ENCODE measurements at places on chromosomes 6 and 20.
A peak's percentile ranks its signal among the peaks of the same experiment; 100 is the strongest.

DNA sequence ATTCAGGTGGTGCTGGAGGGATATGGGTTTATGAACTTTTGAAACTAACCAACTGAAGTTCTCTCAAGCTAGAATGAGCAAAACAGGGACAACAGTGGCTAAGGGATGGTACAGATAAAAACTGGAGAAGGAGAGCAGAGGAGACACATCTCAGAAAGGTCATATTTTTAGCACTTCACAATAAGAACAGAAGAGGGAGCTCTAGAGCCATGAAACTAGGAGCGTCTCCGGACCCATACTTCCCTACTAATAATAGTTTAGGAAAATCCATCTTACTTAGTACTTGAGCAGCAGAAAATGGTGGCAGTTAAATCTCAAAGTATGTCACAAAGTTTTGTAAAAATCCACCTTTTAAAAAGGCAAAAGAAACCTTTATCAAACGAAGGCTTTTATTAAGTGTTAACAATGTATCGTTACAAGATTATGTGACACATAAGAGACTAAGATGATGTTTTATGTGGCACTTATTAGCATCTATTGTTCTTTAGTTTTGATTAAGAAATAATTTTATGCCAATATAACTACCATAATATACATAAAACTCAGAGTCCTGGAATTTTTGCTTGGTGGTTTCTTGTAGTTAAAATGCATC lies 278.6 kb downstream of the TBC1D32 start:
- DNase-seq, result no peak

GRCh38 chr6:31640612-31641011 lies 11.8 kb downstream of the BAG6 start:
- DNase-seq, result no peak

- no peak for DNase-seq
Measured at GRCh38 chr6:22444330-22444729, 125.0 kb upstream of the HDGFL1 start.

DNA sequence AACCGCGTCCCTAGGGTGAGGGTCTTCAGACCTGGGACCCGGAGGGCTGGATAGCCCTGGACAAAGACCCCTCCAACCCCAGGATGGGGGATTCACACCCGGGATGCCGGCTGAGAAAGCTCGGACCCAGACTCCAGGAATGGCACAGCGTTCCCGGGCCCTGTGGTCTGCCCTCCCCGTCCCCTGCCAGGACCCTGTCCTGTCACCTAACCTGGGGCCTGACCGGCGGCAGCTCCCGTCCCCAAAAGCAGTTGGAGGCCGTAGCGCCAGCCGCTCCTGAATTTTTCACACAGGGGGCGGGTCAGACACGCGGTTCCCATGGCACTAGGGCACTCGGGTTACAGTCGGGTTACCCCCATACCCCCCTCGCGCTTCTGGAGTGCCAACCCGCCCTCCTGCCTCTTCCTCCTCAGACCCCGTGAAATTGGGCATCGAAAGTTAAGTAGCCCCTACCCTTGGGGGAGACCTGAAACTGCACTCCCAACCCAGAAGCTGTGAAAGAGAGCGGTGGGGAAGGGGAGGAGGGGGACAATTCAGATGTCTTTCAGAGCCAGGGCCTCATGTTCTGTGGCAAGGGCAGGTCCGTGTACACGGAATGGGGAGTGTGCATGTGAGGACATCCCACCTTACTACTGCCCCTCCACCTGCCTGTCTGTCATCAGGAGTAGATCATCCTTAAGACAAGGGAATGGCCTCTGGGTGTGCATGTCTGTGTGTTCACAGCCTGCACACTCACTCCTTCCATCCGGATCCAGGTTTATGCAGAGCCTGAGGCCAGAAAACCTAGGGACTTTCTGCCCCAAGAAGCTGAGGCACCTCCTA lies 595 bp downstream of the REM1 start:
- DNase-seq, result no peak

GRCh38 chr6:117607511-117607910 lies 5.2 kb upstream of the GOPC start:
- DNase-seq, result no peak

- DNase-seq, result no peak
Measured at GRCh38 chr6:10266061-10266460, 148.8 kb downstream of the TFAP2A start.

DNA sequence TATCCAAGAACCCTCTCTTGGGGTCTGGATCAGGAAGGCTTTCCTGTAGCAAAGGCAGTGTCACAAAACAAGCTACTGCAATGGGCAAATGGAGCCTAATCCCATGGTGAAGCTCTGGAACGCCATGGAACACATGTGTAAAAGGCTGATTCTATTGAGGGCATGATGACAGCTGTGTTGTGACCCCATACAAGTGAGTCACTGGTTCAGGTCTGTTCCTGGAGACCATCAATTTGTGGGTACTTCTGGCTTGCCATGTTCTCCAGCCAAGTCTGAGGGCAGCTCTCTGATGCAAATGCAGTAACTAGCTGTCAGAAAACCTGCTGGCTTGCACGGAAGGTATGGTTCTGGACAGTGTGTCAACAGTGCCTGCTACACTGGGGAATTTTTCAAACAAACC lies 33.3 kb upstream of the ECHDC1 start:
- no peak for DNase-seq

DNA sequence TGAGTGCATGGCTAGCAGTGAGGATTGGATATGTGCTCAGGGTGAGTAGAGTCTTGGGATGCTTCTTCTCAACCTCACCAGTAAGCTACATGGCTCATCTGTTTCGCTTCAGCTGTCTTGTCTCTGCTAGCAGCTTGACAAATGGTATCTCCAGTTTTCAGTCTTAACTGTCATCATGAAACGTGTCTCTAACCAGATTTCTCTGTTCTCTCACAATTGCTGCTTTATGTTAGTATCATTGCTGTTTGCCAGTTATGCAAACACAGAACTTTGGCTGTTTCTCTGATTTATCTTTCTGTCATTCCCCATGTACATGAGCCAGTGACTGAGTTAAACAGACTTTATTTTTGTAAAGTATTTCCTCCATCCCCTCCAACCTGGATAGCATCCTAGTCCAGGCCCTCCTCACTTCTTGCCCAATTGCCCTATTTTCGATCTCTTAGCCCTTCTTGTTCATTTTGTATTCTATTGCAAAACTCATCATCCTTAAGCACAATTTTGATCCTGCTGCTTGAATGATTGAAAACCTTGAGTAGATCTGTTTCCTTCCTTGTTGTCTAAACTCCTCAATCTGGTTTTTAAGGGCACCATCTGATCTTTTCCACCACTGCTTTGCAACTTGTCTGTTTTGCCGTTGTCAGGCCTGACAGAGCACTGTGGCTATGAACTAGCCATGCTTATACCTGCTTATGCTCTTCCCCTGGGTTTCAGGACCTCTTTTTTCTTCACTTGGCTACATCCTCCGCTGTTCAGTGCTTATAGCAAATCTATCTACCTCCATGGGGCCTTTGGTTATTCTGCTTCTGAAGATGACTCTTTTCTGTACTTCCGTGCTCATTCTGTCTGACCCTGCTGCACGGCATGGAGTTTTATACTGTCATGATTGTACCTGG lies 37.7 kb upstream of the ADIG start:
- DNase-seq, result no peak

GRCh38 chr6:6728169-6728941 lies 139.8 kb downstream of the LY86 start:
- no peak for DNase-seq

GRCh38 chr6:117396228-117396627 lies 29.5 kb downstream of the ROS1 start:
- DNase-seq, result no peak

DNA sequence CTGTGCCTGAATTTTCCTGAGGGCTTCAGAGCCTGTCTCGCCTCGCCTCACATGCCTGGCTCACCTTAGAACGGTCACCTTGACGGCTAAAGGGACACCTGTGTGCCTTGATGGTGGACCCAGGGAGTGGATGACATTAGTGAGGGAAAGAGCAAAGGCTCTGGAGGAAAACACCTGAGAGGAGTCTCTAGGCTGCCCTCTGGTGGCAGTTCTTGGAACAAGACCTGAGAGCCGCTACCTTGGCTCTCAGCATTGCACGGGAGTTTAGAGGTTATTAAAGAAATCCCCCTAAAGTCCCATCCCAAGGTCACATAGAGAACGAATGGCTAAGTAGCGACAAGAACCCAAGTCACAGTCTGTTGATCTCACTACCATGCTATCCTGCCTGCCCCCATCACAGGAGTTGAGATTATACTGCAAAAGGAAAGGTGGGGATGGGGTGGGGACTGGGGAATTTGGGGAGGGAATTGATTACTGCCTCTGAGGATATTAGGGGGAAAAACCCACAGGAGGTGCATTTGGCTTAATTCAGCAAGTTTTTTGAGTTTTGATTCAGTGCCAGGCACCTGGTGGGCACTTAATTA lies 7.9 kb upstream of the CDSN start:
- peak; percentile 62 for DNase-seq

GRCh38 chr6:69162811-69163210 lies 527.7 kb downstream of the ADGRB3 start:
- DNase-seq, result no peak

GRCh38 chr6:157962601-157963302 lies 18.9 kb upstream of the SYNJ2 start:
- no peak for DNase-seq

DNA sequence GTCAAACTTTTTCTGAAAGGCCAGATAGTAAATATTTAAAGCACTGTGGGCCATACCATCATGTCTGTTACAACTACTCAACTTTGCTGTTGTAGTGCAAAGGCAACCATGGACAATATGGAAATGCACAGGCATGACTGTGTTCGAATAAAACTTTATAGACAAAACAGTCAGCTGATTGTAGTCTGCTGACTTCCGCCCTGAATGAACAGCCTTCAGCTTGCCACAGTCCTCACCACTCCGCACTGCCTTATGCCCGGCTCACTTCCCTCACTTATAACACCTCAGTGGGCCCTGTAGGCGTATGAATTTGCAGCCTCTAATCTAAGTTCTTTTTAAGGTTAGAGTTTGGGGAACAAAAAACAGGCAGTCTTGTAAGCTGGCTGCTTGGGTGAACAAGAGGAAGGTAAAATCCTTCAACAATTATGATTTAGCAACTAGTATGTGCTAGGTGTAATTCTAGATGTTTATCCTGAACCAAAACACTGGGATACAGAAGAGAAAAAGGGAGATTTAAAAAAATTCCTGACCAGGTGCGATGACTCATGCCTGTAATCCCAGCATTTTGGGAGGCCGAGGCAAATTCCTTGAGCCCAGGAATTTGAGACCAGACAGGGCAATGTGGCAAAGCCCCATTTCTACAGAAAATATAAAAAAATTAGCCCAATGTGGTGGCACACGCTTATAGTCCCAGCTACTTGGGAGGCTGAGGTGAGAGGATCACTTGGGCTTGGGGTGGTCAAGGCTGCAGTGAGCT lies 6.8 kb upstream of the SLC2A10 start:
- DNase-seq, result no peak

- DNase-seq, result no peak
Measured at GRCh38 chr6:25606151-25606550, 45.9 kb upstream of the SCGN start.

DNA sequence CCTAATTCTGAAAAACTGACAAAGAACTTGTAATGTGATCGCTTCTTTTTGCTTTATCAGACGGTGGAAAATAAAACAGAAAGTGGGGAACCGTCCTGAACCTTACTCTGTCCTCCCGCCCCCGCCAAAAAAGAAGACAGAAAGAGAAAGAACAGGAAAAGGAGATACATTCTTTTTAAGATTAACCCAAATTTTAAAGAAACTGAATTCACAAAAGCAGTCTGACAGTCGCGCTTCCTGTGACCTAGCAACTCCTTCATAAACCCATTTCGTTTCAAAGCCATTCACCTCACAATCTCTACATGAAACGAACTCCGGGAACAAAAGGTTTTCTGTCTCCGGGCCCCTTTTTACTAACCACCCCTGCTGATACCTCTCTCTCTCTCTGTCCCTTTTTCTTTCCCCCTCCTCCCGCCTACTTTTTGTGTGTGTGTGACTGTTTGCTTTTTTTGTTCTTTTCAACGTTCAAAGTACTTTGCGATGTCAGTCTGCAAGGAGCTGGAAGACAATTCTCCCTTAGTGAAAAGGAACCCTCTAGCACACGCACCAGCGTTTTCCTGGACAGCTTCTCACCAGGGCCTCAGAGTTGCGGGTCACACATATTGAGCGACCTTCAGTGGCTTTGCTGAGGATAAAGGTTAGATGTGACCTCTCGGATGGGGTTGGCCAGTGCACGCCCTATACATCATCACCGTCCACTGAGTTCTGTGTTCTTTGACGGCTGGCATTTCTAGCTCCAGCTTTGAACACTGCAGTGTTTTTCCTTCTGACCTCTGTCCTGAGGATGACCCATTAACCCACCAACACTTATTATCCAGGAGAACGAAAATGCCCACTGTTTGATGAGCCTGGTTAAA lies 530 bp upstream of the NEDD9 start:
- DNase-seq, result no peak

GRCh38 chr20:36642136-36642535 lies 3.9 kb downstream of the SLA2 start:
- no peak for DNase-seq

DNA sequence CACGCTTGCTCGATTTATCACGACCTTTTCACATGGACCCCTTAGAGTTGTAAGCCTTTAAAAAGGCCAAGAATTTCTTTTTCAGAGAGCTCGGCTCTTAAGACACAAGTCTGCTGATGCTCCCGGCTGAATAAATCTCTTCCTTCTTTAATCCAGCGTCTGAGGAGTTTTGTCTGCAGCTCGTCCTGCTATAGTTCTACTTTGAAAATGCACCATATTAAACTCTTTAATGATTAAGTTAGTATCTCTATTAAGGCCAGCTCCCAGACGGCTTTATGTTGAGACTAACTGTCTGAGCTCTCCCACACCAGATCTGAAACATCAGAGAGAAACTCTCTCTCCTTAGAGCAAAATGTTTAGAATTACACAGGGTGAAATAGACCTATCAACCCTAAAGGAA lies 18.0 kb upstream of the GSTA3 start:
- no peak for DNase-seq

DNA sequence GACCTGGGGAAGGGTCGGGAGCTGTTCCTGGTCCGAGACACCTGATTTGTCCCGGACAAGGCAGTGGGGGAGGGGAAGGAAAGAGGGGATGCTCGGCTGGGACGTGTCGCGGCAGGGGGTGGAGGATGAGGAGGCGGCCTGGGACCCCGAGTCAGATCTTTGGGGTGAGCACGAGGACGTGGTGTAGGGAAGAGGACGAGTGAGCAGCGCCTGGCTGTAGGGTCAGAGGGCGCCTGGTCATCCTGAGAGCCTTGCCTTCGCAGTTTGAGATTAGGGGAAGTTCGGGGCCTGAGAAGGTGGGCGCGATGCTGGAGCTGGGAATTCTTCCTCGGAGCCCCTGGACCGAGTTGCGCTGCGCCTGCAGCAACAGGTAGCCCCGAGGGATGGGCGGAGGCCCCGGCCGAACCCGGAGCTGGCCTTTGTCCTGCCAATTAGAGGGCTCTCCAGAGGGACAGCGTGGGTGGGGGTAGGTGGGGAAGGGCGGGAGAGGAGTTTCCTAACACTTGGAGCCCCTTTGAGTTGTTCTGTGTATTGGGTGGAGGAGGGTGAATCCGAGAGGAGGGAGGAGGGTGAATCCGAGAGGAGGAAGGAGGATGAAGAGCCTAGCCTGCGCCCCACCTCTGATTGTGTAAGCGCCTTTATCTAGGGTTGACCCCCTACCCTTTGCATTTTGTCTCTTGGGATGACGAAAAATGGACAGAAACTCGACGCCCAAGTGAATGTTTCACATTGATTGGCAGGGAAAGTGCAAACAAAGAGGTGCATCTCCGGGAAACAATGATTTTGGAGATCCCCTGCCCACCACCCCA lies 72.0 kb downstream of the SOX4 start:
- DNase-seq, result no peak
